ENCODE measurements at places on chromosomes 12 and 14.

DNA sequence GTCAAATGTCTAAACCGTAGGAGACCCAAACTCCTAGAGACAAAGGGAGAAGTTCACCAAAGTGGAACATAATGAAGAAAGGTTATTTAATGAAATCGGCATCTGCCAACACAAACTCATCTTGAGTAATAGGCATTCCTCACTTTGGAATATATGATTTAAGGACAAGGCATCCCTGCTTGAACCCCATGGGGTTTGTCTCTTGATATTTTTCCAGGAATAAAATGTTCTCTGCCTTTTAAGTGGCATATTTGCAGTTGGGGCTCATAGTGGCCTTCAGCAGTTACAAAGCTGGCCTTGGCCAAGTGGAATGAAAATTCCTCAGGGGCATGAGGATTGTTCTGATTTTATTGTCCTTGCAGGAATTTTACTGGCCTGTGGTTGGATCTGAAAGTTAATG is 7.1 kb downstream of the POP5 start:
- H3K27me3 ChIP-seq = no peaks in the 10 kb centered on the region
- peaks cover 4% of the 10 kb centered on the region for H3K4me1 ChIP-seq
- no peak overlapping the region for H3K4me3 ChIP-seq

DNA sequence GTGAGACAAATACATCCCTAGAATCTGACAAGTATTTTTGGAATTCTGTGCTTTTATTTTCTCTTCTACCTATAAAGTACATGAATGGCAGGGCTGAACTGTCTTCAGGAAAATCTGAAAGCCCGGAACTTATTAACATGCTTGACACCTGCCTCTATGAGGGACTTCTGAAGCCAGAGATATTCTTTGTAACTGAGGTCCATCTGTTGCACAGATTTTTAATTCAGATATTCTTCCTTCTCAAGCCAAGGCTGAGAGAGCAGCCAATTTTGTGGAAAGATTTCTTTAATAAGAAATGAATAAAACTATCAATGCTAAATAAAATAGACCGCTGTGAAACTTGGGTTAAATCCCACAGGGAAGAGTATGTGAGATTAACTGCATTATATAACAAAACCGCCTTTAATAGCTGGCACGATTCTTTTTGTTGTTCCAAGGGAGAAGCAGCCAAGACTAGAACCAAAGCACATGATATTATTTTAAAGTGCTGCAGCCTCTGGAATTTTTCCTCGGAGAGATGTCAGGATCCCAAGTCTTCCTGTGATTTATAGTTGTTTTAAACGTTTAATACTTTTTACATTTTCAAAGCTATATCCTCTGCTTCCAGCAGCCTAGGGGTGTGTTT is 148.9 kb downstream of the CRADD start:
- no peak overlapping the region for H3K4me3 ChIP-seq
- peaks cover 10% of the 10 kb centered on the region for H3K4me1 ChIP-seq
- no peaks in the 10 kb centered on the region for H3K36me3 ChIP-seq
- no peak overlapping the region for H3K27ac ChIP-seq
- no peak for ATAC-seq

GRCh38 chr12:70180130-70180529 is 63.1 kb upstream of the CNOT2 start:
- H3K36me3 ChIP-seq = no peaks in the 10 kb centered on the region
- no peak overlapping the region for H3K27ac ChIP-seq
- H3K4me3 ChIP-seq = no peak overlapping the region
- H3K27me3 ChIP-seq = peaks cover 13% of the 10 kb centered on the region

GRCh38 chr12:79056775-79057174 is 192.2 kb downstream of the SYT1 start:
- no peak overlapping the region for H3K4me3 ChIP-seq
- H3K27ac ChIP-seq = no peak overlapping the region
- no peak for ATAC-seq
- H3K4me1 ChIP-seq = no peaks in the 10 kb centered on the region
- no peaks in the 10 kb centered on the region for H3K36me3 ChIP-seq
- H3K27me3 ChIP-seq = no peaks in the 10 kb centered on the region

- H3K4me3 ChIP-seq = no peak overlapping the region
- ATAC-seq = no peak
- H3K27ac ChIP-seq = no peak overlapping the region
- no peaks in the 10 kb centered on the region for H3K36me3 ChIP-seq
- H3K27me3 ChIP-seq = no peaks in the 10 kb centered on the region
These were observed 29.8 kb upstream of the NFYB start for GRCh38 chr12:104167519-104168458.
